Omental fat pad (tissue), 4 donors: ENCODE measurements at places on chromosomes 16 and 17.

GRCh38 chr16:31072540-31073141 lies 1.4 kb downstream of the ZNF668 start:
- DNase-seq, result no peak

DNA sequence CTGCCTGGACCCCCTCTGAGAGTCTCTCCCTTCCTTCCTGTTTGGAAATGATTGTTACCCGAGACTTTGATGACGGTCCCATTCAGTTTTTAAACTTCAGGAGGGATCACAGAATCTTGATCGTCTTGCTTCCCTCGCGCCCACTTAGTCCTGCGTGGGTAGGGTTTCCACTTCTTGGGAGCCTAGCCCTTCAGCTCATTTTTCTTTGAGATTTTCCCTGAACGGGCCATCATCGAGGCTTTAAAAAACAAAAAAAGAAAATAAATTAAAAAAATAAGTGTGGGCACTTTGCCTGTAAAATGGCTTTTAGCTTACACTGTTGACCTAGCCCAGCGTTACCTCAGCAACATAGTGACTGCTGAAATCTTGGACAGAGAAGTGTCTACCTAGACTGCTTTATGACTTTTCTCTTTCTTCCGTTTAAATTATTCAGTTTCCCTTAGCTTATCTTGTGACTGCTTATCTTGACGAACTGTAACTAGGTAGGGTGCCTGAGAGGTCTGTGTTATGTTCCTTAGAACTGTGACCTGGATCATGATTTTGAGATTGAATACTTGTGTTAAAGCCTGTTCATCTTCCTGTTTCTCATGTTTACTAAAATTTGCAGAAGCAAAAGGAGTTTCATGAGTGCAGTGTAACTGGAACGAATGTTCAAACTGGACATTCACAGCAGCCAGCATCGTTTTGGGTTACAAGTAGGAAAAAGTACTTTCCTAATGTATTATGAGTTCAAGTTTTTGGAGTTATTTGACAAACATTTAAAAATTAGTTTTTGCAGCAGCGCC lies 874 bp downstream of the WWP2 start:
- DNase-seq, result no peak

DNA sequence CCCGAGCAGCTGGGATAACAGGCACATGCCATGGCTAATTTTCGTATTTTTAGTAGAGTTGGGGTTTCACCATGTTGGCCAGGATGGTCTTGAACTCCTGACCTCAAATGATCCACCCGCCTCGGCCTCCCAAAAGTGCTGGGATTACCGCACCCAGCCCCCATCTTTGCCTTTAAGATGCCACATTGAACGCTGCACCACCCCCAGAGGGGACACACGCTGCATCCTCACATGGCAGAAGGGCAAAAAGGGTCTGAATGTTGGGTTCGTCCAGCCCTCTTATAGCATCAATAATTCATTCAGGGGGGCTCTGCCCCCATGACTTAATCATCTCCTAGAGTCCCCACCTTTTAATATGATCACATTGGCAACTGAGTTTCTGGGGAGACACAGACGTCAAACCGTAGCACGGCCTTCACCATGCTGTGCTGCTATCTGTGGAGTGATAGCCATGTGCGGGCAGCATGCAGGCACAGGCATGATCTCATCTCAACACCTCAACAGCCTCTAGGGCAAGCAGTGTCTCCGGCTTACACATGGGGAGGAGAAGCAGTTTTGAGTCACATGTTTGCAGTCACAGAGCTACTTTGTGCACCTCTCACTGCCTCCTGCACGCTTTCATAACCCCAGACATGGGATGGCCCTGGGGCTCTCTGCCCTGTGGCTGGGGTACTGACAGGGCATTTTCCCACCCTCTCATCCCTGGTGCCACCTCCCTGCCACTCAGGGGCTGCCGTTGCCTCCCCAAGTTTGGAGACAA lies 30.0 kb downstream of the IL21R start:
- DNase-seq, result no peak

- no peak for DNase-seq
Measured at GRCh38 chr16:84117494-84117843, 727 bp upstream of the MBTPS1 start.

DNA sequence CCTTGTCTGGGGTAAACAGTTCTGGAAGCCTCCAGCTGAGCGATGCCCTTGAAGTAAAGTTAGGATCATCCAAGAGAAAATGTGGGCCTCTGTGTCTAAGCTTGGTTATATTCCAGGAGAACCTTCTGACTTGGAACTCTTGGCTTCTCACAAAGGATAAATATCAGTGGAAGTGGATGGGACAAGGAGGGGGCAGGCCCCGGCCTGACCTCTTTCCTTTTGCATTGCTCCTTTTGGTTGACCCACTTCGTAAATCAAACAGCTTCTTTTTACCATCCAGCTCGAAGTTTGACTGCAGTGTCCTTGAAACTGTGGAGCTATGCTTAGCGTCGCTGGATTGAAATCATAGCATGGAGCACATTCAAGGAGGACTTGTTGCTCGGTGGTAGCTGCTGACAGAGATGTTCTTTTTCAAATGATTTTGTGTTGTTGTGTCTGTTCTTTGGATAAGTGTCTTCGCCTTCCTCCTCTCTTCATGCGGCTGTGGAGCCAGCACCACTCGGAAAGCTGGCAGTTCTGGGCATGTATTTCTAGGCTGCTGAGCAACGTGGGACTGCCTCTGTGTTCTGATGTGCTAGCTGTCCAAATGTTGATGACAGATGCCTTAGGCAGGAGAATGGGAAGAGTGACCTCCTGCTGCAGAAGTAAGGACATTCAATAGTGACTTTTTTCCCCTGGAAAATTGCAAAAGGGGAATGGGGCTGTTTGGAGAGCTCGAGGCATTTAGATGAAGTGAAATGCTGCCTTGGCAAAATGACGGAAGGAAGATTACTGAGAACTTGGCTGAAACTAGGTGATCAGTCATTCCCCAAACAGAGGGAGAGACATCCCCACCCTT lies 4.5 kb downstream of the MINK1 start:
- DNase-seq, result no peak

DNA sequence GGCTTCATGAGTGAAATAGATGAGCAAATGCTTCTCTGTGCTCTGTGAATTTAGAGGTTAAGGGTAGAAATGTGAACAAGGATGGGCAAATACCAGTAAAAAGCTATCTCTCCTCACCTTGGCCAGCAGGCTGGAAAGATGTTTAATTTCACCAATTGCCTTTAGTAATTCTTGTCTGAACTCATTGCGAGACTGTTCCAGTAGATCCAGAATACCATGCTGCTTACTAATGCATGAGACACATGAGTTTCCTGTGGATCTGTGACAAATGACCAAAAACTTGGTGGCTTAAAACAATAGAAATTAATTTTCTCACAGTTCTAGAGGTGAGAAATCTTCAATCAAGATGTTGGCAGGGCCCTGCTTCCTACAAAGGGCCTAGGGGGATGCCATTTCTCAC lies 9.3 kb upstream of the ZNF624 start:
- DNase-seq, result no peak

- no peak for DNase-seq
Measured at GRCh38 chr17:31321481-31321880, at the start of gene EVI2A. Gene EVI2A (minus strand): TSS chr17:31321622. CDS start chr17:31319013, 2,609 bp downstream.

DNA sequence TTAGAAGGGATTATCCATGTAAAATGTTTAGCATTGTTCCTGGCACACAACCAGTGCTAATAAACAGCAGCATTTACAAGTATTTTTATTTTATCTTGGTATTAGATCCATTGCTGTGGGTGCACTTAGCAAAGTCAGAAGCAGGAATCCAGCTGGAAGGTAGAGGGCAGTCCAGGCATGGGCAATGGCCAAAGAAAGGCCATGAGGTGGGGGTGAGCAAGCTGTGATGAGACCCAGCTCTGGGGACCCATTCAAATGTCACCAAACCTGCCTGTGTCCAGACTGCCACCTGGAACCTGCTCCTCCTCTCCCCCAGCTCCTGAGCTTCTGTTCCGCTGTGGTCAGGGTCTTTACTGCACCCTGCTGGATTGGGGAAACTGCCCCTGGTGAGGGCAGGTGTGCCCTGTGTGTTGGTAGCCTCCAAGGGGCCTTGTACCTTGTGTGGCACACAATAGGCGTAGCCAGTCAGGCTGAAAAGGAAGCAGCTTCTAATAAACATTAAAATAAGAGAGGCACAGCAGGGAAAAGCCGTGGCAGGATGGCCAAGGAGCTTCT lies 118.0 kb upstream of the CRHR1 start:
- no peak for DNase-seq

GRCh38 chr17:62678214-62678919 lies 50.9 kb downstream of the MRC2 start:
- no peak for DNase-seq

GRCh38 chr16:67150833-67151396 lies at the start of gene B3GNT9:
Gene B3GNT9 (minus strand): TSS chr16:67150998. CDS start chr16:67150485, 513 bp downstream.
- no peak for DNase-seq

- no peak for DNase-seq
Measured at GRCh38 chr17:3960764-3961163, 3.5 kb downstream of the ATP2A3 start.

DNA sequence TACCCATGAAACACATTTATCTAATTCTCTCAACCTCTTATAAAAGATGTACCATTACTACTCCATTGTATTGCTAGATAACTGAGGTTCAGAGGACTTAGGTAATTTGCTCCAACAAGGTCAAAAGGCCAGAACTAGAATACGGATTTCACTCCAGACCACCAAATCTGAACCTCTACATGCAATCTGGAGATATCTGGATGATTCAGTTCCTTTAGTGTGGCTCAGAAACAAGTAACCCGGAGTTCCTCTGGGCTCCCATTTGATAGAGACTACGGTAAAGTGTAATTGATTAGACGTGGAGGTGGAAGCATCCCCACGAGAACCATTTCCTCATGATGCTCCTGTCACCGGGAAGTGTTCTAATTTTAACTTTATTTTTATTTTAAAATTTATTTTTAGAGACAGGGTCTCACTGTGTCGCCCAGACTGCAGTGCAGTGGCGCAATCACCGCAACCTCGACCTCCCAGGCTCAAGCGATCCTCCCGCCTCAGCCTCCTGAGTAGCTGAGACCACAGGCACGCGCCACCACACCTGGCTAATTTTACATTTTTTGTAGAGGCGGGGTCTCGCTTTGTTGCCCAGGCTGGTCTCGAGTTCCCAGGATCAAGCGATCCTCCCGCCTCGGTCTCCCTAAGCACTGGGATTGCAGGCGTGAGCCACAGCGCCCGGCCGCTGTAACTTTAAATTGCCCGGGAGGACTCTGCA lies 608 bp upstream of the COX10 start:
- no peak for DNase-seq

DNA sequence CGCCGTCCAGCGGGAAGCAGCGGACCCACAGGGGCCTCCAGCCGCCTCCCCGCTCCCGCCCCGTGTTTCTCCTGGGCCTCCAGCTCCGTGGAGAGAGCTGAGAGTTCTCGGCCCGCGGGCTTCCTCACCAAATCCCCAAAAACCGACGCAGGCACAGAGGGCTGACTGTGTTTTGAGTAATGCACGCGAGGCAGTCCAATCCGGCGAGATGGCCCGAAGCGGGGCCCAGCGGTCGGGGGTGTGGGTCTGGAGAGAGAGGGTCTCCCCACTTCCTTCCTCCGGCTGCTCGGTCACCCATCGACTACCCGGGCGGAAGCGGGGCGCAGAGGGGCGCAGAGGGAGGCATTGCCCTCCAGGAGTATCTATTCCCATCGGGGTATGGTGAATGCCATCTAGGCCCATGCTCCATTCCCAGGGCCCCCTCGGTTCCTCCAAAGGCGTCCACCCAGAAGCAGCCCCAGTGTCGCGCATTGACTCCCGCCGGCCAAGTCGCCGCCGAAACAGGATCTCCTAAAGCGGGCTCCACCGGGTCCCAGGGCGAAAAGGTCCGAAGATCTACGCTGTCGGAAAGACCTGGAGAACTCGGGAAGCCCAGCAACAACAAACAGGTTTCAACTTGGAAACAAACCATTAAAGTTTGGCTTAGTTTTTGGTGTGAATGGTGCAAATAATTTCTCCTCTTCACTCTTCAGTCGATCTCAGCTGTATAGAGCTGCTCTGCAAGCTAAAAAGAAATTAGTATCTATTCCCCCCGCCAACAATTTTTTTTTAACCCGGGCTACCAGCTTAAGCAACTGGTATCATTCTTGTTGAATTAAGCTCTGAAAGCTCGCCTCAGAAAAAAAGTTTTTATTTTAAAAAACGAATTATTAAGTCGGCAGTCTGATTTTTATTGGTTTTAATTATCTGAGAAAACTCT lies 19.2 kb upstream of the HOXB13 start:
- no peak for DNase-seq

DNA sequence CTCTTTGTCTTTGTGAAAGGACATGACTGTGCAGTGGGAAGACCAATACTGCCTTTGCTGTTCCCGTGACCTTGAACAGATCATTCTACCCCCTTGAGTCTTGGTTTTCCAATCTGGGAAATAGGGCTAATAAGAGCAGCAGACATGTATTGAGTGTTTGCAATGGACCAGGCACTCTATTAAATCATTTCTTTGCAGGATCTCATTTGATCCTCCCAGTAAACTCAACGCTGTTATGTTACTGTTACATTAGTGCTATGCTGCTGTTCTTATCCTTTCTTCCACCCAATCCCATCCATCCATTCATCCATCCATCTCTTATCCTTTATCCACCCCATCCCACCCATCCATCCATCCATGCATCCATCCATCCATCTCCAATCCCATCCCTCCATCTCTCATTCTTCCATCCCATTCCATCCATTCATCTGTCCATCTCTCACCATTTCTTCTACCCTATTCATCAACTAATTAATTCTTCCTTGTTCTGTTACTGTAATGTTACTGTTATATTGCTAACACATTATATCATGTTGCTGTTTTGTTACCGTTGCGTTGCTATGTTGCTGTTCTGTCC lies 65.1 kb downstream of the ABCC6 start:
- DNase-seq, result no peak

GRCh38 chr17:50257676-50258224 lies 16.5 kb upstream of the TMEM92 start:
- no peak for DNase-seq

- no peak for DNase-seq
Measured at GRCh38 chr17:5541610-5542202, 42.6 kb downstream of the NLRP1 start.

- DNase-seq, result no peak
Measured at GRCh38 chr16:35506018-35506897, 2046.8 kb downstream of the TP53TG3F start.

DNA sequence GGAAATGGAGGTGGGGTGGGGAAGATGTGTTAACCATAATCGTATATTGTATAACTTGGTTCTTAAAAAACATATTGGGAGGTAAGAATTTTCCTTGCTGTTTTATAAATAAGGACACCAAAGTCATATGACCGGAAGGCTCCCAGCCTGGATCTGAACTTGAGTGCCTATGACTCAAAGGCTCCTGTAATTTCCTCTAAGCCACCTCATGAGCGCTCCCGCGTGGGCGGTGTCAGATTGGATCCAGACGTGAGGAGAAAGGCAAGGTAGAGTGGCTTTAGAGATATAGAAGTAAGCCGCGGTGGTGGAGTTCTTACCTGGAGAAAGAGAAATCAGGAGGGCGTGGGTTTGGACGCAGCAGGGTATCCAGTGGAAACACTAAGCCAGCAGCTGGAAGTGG lies 196.2 kb upstream of the NLRP1 start:
- DNase-seq, result no peak

DNA sequence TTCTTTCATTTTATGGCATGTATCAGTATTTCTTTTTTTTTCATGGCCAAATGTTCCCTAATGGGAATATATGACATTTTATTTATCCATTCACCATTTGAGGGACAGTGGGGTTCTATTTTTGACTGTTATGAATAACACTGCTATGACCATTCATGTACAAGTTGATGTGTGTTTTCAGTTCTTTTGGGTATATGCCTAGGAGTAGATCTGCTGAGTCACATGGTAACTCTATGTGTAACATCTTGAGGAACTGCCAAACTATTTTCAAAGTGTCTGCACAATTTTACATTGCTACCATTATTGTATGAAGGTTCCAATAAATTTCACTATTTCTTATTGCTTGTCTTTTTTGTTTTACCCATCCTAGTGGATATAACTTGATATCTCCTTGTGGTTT lies 223.0 kb downstream of the TANC2 start:
- DNase-seq, result no peak

- DNase-seq, result no peak
Measured at GRCh38 chr17:491086-492021, 138.7 kb upstream of the RPH3AL start.
